ENCODE measurements at places on chromosomes 3 and 15. TPM values are rescaled to one million over a fixed set of nuclear protein-coding genes. Genes with fewer than 3 reads are reported as not detected.

The FGD5 gene
- not detected for total RNA-seq

The ROPN1 gene
- not detected for total RNA-seq

DNA sequence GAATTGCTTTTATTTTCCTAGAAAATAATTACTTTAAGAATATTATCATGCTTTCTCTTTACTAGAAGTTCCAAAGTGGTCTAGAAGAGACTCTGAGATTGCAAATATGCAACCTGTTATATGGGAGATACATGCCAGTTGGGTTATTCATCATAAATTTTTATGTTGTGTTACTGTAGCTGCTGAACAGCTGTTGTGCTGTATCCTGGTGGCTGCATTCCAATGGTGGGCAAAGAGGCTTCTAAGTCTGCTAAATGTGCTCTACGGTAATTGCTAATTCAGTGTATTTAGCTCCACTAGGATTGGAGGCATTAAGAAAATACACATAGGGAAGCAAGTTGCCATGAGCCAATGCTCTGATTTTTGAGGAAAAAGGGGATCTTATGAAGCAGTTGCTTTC, 409.0 kb downstream of the TUSC7 start:
- no peaks in the 10 kb centered on the region for H3K27me3 ChIP-seq
- H3K27ac ChIP-seq = no peak overlapping the region
- DNase-seq = no peak
- no peaks in the 10 kb centered on the region for H3K36me3 ChIP-seq
- peaks cover 67% of the 10 kb centered on the region for H3K4me1 ChIP-seq
- H3K4me3 ChIP-seq = no peak overlapping the region

DNA sequence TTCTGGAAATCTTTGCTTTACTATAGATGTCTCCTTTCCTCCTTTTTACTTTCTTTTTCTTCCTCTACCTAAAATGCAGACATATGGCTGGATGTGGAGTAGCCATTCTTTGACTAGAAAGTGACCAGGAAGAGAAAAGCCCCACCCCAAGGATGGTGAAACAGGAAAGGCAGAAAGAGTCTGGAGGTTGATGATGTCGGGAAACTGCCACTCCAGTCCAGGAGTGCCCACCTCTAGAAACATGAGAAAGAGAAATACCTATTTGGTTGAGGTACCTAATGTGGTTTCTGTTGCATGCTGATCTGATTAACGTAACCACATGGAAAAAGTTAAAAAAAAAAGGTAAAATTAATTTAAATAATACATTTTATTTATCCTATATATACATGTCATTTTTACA, 55.2 kb upstream of the SSR3 start:
- H3K27ac ChIP-seq = no peak overlapping the region
- no peaks in the 10 kb centered on the region for H3K27me3 ChIP-seq
- H3K4me3 ChIP-seq = no peak overlapping the region
- no peak for DNase-seq

The PCSK6 gene
- total RNA-seq = 0.44 TPM

The C15orf62 gene
- total RNA-seq = not detected

DNA sequence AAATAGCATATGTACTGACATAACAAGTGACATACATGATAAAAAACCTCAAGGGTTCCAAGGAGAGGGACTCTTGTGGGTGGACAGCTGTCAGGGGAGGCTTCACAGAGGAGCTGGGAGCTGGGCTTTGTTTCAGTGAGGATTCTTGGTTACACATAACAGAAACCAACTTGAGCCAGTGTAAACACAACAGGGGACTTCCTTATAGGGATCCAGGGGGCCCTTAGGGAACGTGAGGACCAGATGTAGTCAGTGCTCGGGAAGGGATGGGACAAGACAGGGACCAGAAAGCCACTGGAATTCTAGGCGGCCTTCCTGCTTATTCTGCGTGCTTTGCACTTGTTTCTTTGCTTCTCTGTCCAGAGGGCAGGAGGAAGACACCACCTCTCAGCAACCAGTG, 34.9 kb downstream of the SNAPC5 start:
- DNase-seq = no peak
- no peaks in the 10 kb centered on the region for H3K36me3 ChIP-seq
- no peaks in the 10 kb centered on the region for H3K4me1 ChIP-seq
- H3K4me3 ChIP-seq = no peak overlapping the region
- no peaks in the 10 kb centered on the region for H3K27me3 ChIP-seq
- H3K27ac ChIP-seq = no peak overlapping the region

GRCh38 chr15:80003171-80003570, 32.2 kb upstream of the BCL2A1 start:
- no peaks in the 10 kb centered on the region for H3K27me3 ChIP-seq
- H3K27ac ChIP-seq = no peak overlapping the region
- H3K4me1 ChIP-seq = no peaks in the 10 kb centered on the region
- no peak overlapping the region for H3K4me3 ChIP-seq
- DNase-seq = no peak
- no peaks in the 10 kb centered on the region for H3K36me3 ChIP-seq

DNA sequence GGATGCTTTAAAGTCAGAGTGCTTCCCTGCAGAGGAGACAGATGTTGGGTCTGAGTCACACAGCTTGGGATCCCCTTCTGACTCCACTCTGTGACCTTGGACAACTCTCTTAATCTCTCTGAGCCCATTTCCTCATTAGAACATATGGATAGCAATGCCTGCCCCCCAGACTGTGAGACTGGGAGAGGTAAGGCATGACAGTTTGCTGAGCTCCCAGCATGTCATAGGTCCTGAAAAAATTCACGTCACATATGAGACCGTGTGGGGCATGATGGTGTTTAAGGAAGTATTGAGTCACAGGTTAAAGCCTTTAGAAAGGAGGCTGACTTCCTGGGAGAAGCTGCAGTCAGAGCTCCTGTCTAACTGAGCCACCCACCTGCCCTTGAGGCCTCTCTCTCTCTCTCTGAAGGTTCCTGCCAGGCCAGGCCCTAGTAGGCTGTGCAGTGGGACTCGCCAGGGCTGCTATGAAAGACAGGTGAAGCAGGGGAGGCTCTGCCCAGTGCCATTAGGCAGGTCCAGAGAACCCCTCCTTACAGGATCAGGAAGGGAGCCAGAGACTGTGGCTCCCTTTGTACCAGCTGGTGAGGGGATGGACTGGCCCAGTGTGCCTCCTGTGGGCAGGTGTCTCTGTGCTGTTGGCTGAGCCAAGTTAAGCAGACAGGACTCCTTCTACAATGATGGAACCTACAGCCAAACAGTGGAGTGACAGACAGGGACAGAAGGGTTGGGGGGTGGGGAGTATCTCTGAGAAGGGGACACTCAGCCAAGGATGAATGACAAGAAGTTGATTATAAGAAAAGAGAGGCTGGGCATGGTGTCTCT, 19.5 kb upstream of the DOCK3 start:
- H3K27ac ChIP-seq = no peak overlapping the region
- H3K36me3 ChIP-seq = no peaks in the 10 kb centered on the region
- no peak for DNase-seq
- no peaks in the 10 kb centered on the region for H3K27me3 ChIP-seq
- H3K4me3 ChIP-seq = no peak overlapping the region

DNA sequence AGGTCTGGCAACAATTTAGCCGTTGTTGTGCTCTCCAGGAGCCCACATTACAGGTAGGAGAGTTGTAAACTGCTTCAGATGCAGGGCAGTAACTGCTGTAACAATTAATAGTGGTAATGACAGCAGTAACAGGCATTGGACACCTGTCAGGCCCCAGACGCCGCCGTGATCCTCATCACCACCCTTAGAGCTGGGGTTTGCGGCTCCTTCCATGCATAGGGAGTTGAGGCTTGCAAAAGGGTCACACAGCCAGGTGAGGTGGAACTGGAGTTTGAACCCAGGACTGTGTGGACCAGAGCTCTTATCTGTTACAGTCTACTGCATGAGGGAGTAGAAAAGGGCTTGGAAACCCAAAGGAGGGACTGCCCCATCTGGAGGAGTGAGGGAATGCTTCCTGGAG, 26.8 kb upstream of the NR2C2 start:
- H3K36me3 ChIP-seq = no peaks in the 10 kb centered on the region
- DNase-seq = no peak
- peaks cover 4% of the 10 kb centered on the region for H3K4me1 ChIP-seq
- H3K27me3 ChIP-seq = no peaks in the 10 kb centered on the region
- no peak overlapping the region for H3K27ac ChIP-seq
- H3K4me3 ChIP-seq = no peak overlapping the region

All from SJSA1 (cell line).